Kidney (tissue), 22 donors: ENCODE measurements at places on chromosomes 12 and 14. TPM values are rescaled to one million over a fixed set of nuclear protein-coding genes. Genes with fewer than 3 reads are reported as not detected.

Gene BCL11B
- total RNA-seq, result 3.3 TPM

- H3K4me1 ChIP-seq, result no peaks in the 10 kb centered on the region
- H3K36me3 ChIP-seq, result no peaks in the 10 kb centered on the region
- no peak overlapping the region for H3K27ac ChIP-seq
- DNase-seq, result no peak
- H3K4me3 ChIP-seq, result no peak overlapping the region
- H3K27me3 ChIP-seq, result no peaks in the 10 kb centered on the region
Measured at GRCh38 chr12:104602406-104602805, 145.7 kb downstream of the CHST11 start.

- H3K36me3 ChIP-seq, result no peaks in the 10 kb centered on the region
- H3K4me3 ChIP-seq, result no peak overlapping the region
- H3K27ac ChIP-seq, result no peak overlapping the region
- H3K27me3 ChIP-seq, result peaks cover 2% of the 10 kb centered on the region
- DNase-seq, result no peak
Measured at GRCh38 chr14:97299661-97300060, 502.5 kb downstream of the VRK1 start.

GRCh38 chr12:79964100-79964627 is 29.3 kb upstream of the PPP1R12A start:
- H3K36me3 ChIP-seq, result no peaks in the 10 kb centered on the region
- no peak for DNase-seq
- no peak overlapping the region for H3K27ac ChIP-seq
- no peak overlapping the region for H3K4me3 ChIP-seq

- H3K36me3 ChIP-seq, result no peaks in the 10 kb centered on the region
- no peak for DNase-seq
- no peak overlapping the region for H3K27ac ChIP-seq
- H3K27me3 ChIP-seq, result no peaks in the 10 kb centered on the region
- H3K4me1 ChIP-seq, result no peaks in the 10 kb centered on the region
Measured at GRCh38 chr12:123853396-123854070, 91.4 kb downstream of the DNAH10 start.

GRCh38 chr14:104106471-104106991 is 21.0 kb downstream of the ASPG start:
- H3K36me3 ChIP-seq, result no peaks in the 10 kb centered on the region
- no peak overlapping the region for H3K4me3 ChIP-seq
- no peaks in the 10 kb centered on the region for H3K27me3 ChIP-seq
- no peak overlapping the region for H3K27ac ChIP-seq

- H3K27ac ChIP-seq, result no peak overlapping the region
- H3K4me3 ChIP-seq, result no peak overlapping the region
- no peaks in the 10 kb centered on the region for H3K27me3 ChIP-seq
Measured at GRCh38 chr14:51441001-51441400, 201.0 kb downstream of the TMX1 start.
